ENCODE measurements at places on chromosomes 7 and 10. TPM values are rescaled to one million over a fixed set of nuclear protein-coding genes. Genes with fewer than 3 reads are reported as not detected.

GRCh38 chr10:30098629-30099028 lies 39.2 kb upstream of the JCAD start:
- H3K4me1 ChIP-seq: peaks cover 22% of the 10 kb centered on the region
- H3K27me3 ChIP-seq: peaks cover 16% of the 10 kb centered on the region
- peak overlapping the region; percentile 57 for H3K27ac ChIP-seq
- peak overlapping the region; percentile 56 for H3K4me3 ChIP-seq
- H3K36me3 ChIP-seq: no peaks in the 10 kb centered on the region
- DNase-seq: peak; percentile 92

DNA sequence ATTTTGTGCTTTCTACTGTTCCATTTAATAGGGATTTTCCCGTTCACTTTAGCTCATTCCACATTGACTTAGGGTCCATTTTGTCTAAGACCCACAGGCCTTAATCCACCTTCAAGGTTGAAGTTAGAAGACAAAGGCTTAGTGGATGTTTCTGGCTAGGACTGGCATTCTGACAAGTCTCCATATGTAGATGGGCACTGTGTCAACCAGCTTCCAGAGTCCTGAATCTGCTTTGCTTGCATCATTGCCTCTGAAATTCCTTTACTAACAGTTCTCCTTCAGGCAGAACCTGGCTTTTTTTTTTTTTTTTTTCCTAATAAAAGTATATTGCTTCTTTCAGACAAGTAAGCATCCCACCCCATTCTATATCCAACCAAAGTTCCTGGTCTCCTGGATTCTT lies 69.6 kb upstream of the PDCD4 start:
- peaks cover 24% of the 10 kb centered on the region for H3K4me1 ChIP-seq
- no peak overlapping the region for H3K4me3 ChIP-seq
- H3K36me3 ChIP-seq: no peaks in the 10 kb centered on the region
- H3K27ac ChIP-seq: no peak overlapping the region
- peak; percentile 25 for DNase-seq
- peaks cover 31% of the 10 kb centered on the region for H3K27me3 ChIP-seq

- H3K4me1 ChIP-seq: no peaks in the 10 kb centered on the region
- H3K4me3 ChIP-seq: no peak overlapping the region
- DNase-seq: no peak
Measured at GRCh38 chr10:109737626-109738025, 185.7 kb downstream of the XPNPEP1 start.

DNA sequence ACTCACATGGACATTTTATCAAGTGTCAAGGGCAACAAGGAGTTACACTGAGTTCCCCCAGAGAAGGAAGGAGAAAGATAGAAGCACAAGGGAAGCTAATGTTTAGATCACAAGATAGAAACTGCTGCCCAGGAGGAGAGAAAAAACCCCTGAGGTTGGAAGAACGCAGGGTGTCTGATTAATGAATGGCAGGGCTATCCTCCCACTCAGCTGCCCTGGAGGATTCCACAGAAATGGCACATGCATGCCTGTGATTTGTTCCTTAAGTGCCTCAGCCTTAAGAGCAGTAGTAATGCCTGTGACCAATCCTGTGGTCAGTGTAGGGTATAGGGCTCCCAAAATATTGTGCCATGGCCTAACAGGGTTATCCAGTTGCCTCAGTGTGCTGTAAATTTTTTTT lies 20.2 kb downstream of the DNAJB9 start:
- no peaks in the 10 kb centered on the region for H3K4me1 ChIP-seq
- DNase-seq: no peak
- peaks cover 12% of the 10 kb centered on the region for H3K27me3 ChIP-seq
- H3K36me3 ChIP-seq: no peaks in the 10 kb centered on the region
- no peak overlapping the region for H3K27ac ChIP-seq

- H3K27me3 ChIP-seq: no peaks in the 10 kb centered on the region
- no peak overlapping the region for H3K4me3 ChIP-seq
- no peaks in the 10 kb centered on the region for H3K36me3 ChIP-seq
- H3K27ac ChIP-seq: peak overlapping the region; percentile 62
- no peak for DNase-seq
- peaks cover 44% of the 10 kb centered on the region for H3K4me1 ChIP-seq
Measured at GRCh38 chr7:151659219-151659618, 139.5 kb upstream of the RHEB start.

DNA sequence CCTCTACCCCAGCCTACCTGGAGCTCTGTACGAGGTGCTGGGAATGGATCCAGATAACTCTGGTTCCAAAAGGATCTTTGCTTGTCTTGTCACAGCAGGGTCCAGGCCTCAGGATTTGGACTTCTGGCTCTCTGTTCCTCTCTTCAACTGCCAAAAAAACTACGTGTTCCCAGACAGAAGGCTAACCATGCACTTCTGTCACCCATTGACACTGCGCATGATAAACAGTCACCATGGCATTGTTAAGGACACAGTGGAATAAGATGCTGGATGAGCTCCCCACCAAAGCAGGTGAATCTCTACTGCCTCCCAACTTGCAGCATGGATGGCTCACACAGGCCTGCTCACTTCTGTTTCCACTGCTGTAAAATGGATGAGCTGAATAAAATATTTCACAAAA lies 637.9 kb downstream of the TNS3 start:
- no peaks in the 10 kb centered on the region for H3K4me1 ChIP-seq
- H3K27ac ChIP-seq: no peak overlapping the region

DNA sequence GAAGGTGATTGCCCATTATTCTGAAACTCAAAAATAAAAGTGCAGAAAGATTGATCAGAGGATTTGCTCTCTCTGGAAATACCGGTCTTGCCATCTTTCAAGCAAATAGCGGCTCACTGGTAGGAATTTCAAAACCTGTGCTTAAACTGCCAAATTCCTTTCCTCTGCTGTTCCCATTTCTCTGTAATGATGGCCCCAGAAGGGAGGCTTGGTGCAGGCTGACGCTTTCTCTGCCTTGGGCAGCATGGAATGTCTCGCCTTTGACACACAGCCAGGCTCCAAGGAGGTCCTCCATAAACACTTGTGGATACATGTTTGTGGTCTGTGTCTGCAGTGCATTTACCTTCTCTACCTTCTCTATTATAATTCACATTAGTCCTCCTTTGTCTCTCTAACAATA lies 146.8 kb downstream of the HIBADH start:
- no peak for DNase-seq
- H3K4me1 ChIP-seq: no peaks in the 10 kb centered on the region
- no peaks in the 10 kb centered on the region for H3K36me3 ChIP-seq
- no peak overlapping the region for H3K4me3 ChIP-seq
- H3K27ac ChIP-seq: no peak overlapping the region
- H3K27me3 ChIP-seq: no peaks in the 10 kb centered on the region

DNA sequence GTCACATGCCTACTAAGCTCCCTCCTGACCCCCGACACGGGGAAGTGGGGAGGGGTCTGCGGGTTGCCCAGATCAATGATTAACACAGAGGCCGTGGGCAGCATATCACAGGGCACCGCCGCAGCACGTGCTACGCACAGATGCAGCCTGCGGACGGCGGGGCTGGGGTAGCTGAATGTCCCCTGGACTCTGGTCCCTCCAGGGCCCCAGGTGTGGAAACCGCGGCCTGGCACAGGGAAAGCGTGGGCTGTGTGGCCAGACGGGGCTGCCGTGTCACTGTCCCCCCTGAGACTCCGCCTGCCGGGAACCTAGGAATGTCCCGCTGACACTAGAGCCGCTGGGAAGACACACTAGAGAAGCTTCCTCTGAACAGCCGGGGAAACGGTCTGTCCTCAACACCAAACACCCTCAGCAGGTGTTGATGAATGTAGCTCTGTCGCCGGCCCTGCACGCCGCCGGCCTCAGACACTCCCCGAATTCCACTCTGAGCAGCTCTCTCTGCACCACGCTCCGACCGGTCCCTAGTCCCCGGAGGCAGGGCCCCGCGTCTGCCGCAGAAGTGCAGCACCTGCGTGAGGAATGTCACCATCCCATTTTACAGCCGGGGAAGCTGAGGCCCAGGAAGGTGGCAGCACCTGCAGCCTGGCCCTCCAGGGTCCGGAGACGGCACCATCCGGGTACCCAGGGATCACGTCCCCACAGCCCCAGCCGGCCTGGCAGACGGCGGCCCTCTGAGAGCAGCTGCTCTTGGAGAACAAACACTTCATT lies 33.4 kb upstream of the PDGFA start:
- H3K4me3 ChIP-seq: no peak overlapping the region
- H3K4me1 ChIP-seq: no peaks in the 10 kb centered on the region
- H3K36me3 ChIP-seq: no peaks in the 10 kb centered on the region
- H3K27ac ChIP-seq: no peak overlapping the region
- no peak for DNase-seq

GRCh38 chr7:1459920-1460820 lies 900 bp upstream of the MICALL2 start:
- H3K4me1 ChIP-seq: peaks cover 49% of the 10 kb centered on the region
- peak overlapping the region; percentile 74 for H3K27ac ChIP-seq
- H3K4me3 ChIP-seq: peak overlapping the region; percentile 77
- H3K36me3 ChIP-seq: no peaks in the 10 kb centered on the region
- no peak for DNase-seq
- peaks cover 7% of the 10 kb centered on the region for H3K27me3 ChIP-seq

GRCh38 chr10:70656489-70656888 lies 15.8 kb upstream of the ADAMTS14 start:
- no peak overlapping the region for H3K4me3 ChIP-seq
- peak overlapping the region; percentile 85 for H3K27ac ChIP-seq
- peaks cover 57% of the 10 kb centered on the region for H3K4me1 ChIP-seq
- H3K27me3 ChIP-seq: peaks cover 2% of the 10 kb centered on the region
- DNase-seq: peak; percentile 93

GRCh38 chr7:107315716-107316220 lies 147.0 kb downstream of the HBP1 start:
- H3K4me1 ChIP-seq: peaks cover 28% of the 10 kb centered on the region
- H3K27me3 ChIP-seq: no peaks in the 10 kb centered on the region
- H3K36me3 ChIP-seq: peaks cover 22% of the 10 kb centered on the region
- no peak for DNase-seq
- H3K27ac ChIP-seq: no peak overlapping the region

ITIH5 gene
- not detected for total RNA-seq

SORBS1 gene
- total RNA-seq: 0.26 TPM

All from HFFc6 (cell line).